ENCODE measurements at places on chromosomes 6 and 20.

DNA sequence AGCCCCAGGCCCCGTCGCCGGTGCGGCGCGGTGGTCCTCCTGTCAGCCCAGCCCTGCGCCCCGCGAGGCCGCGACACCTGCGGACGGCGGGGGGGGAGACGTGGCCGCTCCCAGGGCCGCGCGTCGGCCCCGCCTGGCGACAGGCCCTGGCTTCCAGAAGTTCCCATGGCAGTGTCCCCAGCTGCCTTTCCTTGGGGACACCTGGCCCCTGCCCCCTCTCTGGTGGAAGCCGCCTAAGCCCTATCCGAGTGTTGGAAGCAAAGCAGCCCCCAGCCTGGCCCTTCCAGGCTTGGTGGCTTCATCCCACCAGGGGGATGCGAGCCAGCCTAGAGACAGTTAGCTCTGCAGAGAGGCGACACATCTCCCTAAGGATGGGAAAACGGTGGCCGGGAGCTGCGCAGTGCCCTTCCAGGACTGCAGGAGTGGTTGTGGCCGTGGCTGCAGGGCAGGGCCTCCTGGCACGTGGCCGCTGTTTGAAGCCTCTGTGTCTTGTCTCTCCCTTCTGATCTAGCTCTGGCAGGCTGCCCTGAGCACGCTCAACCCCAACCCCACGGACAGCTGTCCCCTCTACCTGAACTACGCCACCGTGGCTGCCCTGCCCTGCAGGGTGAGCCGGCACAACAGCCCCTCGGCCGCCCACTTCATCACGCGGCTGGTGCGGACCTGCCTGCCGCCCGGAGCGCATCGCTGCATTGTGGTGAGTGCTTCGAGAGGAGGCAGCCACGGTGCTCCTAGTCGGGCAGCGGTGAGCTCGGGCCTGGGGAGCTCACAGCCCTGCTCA lies 816 bp downstream of the NPEPL1 start:
- DNase-seq, result no peak

GRCh38 chr6:158194487-158195280 lies 26.5 kb downstream of the GTF2H5 start:
- DNase-seq, result no peak

DNA sequence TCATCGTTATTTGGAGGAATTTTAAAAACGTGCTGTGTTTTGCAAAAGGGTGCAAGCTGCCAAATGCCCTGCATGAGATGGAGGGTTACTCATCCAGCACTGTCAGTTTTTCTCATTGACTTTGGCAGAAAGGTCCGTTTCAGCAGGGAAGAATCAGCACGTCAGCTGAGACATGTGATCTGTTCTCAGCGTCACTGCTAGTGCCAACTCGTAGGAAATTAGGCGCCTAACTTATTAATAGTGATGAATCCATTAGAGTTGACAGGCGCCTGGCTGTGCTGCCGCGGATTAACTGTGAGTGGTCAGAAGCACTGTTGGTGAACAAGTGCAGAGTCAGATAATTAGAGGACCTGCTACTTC lies 175.5 kb upstream of the FOXQ1 start:
- peak; percentile 46 for DNase-seq

GRCh38 chr6:136582711-136583471 lies 32.7 kb upstream of the MAP7 start:
- peak; percentile 49 for DNase-seq

DNA sequence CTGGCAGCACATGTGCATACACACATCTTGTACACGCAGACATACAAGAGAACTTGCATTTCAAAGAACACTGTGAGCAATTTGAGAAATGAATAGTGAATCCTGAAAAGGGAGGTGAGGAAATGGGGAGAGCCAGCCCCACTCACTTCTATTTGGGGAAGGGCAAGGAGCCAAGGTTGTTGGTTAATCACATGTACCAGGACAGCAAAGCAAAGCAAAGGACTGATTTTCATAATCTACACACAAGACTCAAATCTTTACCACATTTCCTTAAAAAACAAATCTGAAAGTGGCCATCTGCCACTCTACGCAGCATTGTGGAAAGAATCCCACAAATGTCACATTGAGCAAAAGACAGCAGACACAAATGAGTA lies 35.0 kb upstream of the KIF16B start:
- no peak for DNase-seq

GRCh38 chr20:20201639-20202038 lies 149.3 kb downstream of the CFAP61 start:
- no peak for DNase-seq

DNA sequence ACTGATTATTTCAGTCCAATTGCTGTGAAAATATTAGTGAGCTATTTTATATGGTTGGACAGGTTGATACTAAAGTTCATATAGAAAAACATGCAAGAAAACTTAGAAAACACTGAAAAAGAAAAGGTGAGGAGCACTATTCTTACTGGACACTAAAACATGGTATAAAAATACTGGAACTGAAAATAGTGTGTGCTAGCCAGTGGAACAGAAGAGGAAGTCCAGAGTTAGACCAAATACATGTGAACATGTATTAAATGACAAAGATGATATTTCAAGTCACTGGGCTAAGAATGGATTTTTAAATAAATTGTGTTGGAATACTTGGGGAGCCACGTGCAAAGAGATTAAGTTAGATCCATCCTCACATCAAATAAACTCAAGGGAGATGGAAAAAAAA lies 218.5 kb downstream of the TMEM242 start:
- DNase-seq, result no peak

- DNase-seq, result no peak
Measured at GRCh38 chr20:19482726-19483125, 270.3 kb downstream of the SLC24A3 start.

- no peak for DNase-seq
Measured at GRCh38 chr20:58707770-58708169, 15.2 kb downstream of the NPEPL1 start.

GRCh38 chr6:37566111-37566949 lies 66.6 kb upstream of the CCDC167 start:
- DNase-seq, result no peak

GRCh38 chr6:18405477-18406293 lies 18.5 kb downstream of the RNF144B start:
- DNase-seq, result no peak

GRCh38 chr6:112087916-112088315 lies 525 bp downstream of the FAM229B start:
- DNase-seq, result no peak

- DNase-seq, result peak; percentile 91
Measured at GRCh38 chr6:80457439-80457933, 351.0 kb downstream of the BCKDHB start.

- DNase-seq, result no peak
Measured at GRCh38 chr6:165823609-165824326, 160.7 kb upstream of the PDE10A start.

DNA sequence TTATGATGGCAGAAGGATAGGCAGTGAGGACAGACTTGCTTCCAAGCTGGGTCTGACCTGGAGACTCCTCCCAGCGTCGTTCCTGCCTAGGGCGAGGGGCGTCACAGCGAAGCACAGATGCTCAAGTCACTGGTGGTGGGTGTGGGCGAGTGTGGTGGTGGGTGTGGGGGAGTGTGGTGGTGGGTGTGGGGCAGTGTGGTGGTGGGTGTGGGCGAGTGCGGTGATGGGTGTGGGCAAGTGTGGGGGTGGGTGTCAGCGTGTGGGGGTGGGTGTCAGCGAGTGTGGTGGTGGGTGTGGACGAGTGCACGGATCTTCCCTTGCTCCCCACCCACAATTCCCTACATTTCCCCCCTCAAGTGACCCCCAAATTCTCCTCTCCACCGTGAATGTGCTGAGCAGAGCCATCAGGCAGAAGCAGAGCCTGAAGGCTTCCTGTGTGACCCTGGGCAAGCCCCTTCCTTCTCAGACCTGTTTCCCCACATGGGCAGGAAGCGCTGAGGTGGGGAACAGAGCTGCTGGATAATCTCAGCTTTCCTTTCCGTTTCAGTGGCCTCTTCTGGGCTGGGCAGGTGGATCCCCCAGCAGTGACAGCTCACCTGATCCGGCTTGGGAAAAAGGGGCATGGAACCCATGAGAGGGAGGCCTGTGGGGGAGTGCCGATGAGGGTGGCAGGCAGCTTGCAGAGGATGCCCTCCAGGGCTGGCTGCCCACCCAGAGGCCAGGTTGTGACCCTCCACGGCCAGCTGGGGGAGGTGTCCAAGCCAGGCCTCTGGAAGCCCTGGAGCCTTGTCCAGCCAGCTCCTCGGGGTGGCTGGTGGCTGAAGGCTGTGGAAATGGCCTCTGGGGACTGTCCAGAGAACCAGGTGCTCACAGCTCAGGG lies 42.9 kb downstream of the RSPO4 start:
- no peak for DNase-seq

- DNase-seq, result no peak
Measured at GRCh38 chr6:165227644-165228329, 81.6 kb downstream of the C6orf118 start.

GRCh38 chr6:115735610-115736009 lies 325.1 kb downstream of the FRK start:
- DNase-seq, result no peak

- no peak for DNase-seq
Measured at GRCh38 chr6:9487128-9487527, 927.7 kb downstream of the TFAP2A start.

DNA sequence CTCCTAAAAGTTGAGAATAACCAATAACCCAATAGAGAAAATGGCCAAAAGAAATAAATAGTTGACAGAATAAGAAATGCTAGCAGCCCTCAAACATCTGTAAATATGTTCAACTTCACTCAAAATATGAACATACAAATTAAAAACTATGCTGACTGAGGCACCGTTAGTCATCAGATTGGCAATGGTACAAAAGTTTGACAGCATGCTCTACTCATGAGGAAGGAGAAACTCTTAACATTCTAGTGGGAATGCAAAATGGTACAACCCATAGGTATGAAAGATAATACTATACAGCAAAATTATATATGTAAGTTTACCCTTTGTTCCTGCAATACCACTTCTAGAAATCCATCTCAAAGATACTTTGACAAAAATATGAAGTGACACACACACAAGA lies 1.6 kb upstream of the ZSCAN12 start:
- no peak for DNase-seq

- DNase-seq, result no peak
Measured at GRCh38 chr6:166453651-166454050, 70.9 kb upstream of the MPC1 start.

- no peak for DNase-seq
Measured at GRCh38 chr20:47656318-47656717, 129.0 kb downstream of the SULF2 start.

DNA sequence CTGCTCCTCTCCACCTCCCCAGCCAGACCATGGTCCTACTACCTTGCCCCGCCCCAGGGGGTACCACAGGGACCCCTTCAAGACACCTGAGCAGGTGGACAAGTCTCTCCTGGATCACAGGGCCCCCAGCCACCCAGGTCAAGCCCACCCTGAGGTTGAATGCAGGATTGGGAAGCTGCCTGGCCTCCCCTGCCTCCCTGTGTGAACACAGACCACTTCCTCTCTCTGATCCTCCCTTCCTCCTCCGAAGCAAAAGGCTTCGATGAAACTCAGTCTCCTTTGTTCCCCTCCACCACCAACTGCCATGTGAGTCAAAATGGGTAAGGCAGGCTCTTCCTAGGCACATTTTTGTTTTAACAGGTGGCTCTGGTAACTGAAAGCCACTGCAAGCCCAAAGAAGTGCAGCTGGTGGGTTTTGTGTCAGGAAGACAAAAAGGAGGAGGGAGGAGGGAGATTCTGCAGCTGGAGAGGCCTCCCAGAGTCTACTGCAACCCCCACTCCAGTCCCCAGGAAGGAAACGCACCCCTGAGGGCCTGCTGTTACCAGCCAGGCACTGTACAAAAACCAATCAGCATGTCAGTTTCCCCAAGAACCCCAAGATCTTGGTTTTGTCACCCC lies 5.4 kb downstream of the ADA start:
- DNase-seq, result no peak

GRCh38 chr6:149359440-149359839 lies 40.6 kb upstream of the SUMO4 start:
- no peak for DNase-seq

- DNase-seq, result no peak
Measured at GRCh38 chr6:10140136-10140535, 274.7 kb downstream of the TFAP2A start.

- no peak for DNase-seq
Measured at GRCh38 chr20:44542890-44543289, 21.0 kb upstream of the SERINC3 start.

DNA sequence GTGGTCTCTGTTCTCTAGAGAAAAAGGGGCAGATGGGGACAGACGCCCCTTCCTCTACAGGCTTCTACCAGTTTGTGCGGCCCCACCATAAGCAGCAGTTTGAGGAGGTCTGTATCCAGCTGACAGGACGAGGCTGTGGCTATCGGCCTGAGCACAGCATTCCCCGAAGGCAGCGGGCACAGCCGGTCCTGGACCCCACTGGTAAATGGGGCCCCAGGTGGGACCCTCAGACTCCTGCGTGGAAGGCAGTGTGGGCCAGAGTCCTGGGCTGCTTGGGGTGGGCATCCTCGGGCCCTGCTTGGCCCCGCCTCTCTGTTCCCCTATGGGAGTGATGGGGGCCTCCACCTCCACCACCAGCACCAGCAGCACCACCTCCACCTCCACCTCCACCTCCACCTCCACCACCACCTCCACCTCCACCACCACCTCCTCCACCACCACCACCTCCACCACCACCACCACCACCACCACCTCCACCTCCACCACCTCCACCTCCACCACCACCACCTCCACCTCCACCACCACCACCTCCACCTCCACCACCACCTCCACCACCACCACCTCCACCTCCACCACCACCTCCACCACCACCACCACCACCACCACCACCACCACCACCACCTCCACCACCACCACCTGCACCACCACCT lies 3.2 kb upstream of the TNFRSF6B start:
- DNase-seq, result no peak

DNA sequence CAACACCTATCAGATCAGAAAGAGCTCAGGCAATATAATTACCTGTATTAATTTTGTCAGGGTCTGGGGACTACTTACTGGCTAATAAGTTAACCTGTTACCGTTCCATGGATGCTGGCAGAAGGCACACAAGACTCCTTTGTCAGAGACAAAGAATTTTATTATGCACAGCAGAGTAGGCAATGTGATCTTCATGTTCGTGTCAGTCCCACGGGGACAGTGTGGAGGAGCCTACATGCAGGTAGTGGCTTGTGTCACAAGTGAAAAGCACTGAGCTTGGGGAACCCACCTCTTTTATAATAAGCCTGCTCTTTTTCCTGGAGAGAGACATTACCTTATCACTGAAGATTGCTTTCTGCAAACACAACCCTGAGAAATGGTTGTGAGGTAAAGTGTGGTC lies 96.9 kb downstream of the CD164 start:
- DNase-seq, result no peak

GRCh38 chr6:4513561-4513960 lies 262.6 kb upstream of the CDYL start:
- DNase-seq, result no peak

GRCh38 chr6:149922642-149923326 lies at the start of gene RAET1G:
RAET1G (minus strand) TSS chr6:149923121; CDS start chr6:149923010, 111 bp downstream.
- peak; percentile 91 for DNase-seq

- no peak for DNase-seq
Measured at GRCh38 chr6:105753207-105753606, 332.9 kb upstream of the PRDM1 start.

Data from skin of body (tissue), 3 donors.